ENCODE measurements at places on chromosomes 4 and X.

DNA sequence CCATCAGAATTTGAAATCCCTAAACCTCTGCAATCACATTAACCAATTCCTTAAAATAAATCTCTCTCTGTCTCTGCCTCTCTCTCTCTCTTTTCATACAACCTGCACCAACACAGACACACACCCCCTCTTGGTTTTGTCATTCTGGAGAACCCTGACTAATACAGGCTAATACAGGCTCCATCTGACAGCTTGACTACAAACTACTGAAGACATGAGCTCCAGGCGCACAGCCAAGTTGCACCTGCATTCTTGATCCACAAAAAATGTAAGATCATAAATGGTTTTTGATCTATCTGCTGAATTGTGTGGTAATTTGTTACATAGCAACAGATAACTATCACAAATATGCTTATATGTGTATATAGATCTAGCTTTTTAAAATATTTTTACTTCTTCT, 2414.2 kb downstream of the PCDH7 start:
- DNase-seq, result no peak

DNA sequence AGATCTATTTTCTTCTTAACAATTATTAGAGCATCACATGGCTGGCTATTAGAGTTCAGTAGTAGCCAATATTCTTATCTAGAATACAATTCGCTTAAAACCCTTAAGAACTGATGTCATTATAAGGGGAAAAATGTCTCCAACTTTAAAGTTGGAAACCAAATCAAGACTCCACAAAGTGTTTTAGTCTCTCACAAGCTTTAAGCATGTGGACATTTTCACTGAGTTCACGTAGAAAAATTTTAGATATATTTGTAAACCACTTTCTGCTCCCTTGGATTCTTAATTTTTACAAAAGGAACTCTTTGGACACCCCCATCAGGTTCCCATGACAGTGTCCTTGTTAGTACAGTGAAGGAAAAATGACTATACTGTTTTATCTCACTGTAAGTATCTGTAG, 123.9 kb upstream of the NAP1L5 start:
- DNase-seq, result no peak

DNA sequence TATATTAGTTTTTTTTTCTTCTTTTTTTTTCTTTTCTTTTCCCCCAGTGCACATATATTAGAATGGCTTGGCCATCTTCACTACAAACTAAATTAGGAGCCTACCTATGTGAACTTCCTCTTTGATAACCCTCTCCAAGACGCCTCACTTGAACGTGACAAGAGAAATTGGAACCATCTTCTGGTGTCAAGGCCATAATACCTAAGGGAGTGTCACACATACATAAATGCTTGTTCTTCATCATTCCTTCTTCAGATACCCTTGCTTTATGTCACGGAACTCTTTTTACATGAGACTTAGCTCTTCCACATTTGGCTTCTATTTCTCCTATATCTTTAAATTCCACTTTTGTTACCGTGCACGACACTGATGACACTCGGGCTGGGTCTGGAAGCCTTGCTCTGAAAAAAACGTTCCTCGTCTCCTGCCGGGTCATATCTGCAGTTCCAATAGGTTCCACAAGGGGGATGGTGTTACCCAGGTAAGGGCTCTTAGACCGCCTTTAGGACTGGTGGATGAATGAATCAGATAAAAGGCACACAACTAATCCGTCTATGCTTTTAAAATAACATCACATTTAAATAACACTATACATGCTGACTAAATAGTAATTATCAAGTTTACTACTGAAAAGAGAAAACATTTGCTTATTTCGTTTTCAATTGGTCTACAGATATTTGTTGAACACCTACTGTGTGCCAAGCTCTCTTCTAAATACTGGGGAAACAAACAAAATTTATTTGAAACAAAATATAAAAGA, 19.9 kb downstream of the DGAT2L6 start:
- no peak for DNase-seq

DNA sequence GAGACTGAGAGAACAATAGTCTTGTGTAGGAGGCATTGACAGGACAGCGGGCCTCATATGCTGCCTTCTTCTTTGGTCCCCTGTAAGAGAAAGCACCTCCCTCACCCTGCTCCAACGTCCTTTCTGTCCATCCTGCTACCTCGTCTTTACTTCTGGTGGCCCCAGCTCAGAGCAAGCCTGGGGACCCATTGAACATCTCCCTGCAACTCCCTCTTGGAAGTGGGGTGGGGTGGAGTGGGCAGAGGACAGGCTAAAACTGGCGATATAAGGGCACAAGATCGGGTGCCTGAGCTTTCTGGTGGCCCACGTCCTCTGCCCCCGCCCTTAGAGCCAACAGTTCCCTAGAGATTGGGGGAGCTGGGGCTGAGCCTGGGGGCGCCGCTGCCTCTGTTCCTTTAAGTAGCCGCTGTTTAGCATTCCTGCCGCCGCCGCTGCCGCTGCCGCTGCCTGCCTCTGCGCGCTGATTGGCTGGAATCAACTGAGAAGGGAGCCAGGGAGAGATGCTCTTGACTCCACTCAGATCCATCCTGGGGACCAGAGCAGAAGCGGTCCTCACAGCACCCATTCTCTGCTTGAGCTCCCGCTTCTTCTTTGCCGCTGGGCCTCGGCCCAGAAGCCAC, at the start of gene DLG3:
DLG3 (plus strand) TSS at position 510 of the 620 bp plus-strand sequence. CDS start 367 bp downstream, outside the sequence.
- DNase-seq, result no peak

DNA sequence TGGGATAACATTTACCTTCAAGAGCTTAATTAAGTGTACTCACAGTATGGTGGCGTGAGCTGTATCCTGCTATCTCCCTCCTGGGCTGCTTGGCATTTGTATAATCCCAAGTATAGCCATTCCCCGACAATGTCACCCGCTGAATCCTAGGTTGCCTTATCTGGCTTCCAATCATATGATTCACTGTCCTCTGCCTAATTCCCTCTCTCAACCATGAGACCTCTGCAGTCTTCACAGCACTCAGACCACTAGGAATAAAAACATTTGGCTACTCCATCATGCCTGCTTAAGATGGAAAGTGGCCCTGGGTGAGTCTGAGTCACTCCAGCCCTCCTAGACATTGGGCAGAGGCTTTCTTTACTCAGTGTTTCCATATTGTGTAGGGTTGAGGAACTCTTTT, 28.9 kb upstream of the WDFY3 start:
- no peak for DNase-seq

GRCh38 chr4:83115656-83116285, 1.2 kb upstream of the PLAC8 start:
- DNase-seq, result no peak

DNA sequence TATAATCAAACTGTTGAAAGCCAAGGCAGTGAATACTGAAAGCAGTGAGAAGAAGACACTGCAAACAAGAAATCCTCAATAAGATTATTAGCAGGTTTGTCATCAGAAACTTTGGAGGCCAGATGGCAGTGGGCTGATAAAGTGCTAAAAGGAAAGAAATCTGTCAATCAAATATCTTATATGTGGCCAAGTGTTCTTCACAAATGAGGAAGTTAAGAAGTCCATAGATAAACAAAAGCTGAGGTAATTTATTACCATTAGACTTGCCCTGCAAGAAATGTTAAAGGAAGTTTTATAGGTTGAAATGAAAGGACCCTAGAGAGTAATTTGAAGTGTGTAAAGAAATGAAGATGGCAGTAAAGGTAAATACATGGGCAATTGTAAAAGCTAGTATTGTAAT, 586.6 kb downstream of the RAPGEF2 start:
- no peak for DNase-seq

DNA sequence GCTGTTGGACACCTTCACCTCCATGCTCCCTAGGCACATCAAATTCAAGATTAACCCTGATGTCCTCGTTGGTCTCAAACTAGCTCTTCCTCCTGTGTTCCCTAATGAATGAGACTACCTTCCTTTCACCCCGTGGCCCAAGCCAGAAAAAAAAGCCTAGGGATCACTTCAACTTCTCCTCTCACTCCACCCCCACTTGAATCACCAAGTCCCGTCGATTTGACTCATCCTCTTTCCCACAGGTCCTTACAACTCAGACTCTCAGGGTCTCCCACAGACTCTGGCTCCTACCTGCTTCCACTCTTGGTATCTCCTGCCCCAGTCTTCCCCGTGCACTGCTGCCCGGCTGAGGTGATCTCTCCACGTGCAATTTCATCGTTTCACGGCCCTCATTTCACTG, 8.5 kb downstream of the SLC25A43 start:
- DNase-seq, result no peak

- no peak for DNase-seq
These were observed 1.6 kb downstream of the KCTD8 start for GRCh38 chr4:44446801-44447562.

DNA sequence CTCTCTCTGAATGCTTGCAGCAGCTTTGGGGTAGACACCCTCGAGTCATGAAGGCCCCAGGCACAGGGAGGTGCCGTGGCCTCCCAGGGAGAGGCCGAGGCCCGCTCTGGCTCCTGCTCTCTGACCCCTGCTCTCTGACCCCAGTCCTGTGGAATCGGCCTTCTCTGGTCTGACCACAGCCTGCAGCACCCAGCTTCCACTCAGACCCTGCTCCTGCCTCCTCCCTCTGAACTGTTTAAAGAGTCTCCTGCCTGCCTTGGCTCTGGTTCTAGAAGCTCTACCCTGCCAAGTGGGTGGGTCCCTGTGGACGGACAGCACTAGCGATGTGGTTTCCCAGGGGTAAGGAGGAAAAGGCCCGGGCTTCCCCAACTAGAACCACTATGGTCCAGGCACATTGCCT, 78.2 kb upstream of the TMEM150C start:
- DNase-seq, result no peak

GRCh38 chr4:112735474-112735951, 98.6 kb downstream of the LARP7 start:
- no peak for DNase-seq

GRCh38 chrX:118066867-118067515, 49.6 kb downstream of the KLHL13 start:
- DNase-seq, result no peak

- DNase-seq, result no peak
These were observed 28.7 kb downstream of the PAPSS1 start for GRCh38 chr4:107691378-107691777.

DNA sequence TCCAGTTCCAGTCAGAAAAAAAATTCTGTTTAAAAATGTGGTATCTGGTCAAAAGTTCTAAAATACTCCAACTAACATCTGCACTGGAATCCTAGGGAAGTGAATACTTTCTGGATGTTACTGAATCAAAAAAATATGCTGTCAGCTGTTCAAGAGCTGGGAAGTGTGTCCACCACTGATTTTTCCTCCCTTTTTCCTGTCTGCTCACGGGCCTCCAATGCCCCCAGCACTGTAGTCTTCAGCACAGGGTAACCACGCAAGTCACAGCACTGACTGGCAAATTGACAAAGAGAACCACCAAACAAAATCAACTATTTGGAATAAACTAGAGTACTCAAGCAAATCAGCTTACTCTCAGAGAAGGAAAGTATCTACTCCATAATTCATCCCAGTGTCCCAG, 9.9 kb downstream of the VEGFC start:
- no peak for DNase-seq

GRCh38 chr4:52640808-52641565, 18.1 kb downstream of the USP46 start:
- no peak for DNase-seq

- DNase-seq, result no peak
These were observed 61.4 kb downstream of the TNIP2 start for GRCh38 chr4:2694691-2695090.

DNA sequence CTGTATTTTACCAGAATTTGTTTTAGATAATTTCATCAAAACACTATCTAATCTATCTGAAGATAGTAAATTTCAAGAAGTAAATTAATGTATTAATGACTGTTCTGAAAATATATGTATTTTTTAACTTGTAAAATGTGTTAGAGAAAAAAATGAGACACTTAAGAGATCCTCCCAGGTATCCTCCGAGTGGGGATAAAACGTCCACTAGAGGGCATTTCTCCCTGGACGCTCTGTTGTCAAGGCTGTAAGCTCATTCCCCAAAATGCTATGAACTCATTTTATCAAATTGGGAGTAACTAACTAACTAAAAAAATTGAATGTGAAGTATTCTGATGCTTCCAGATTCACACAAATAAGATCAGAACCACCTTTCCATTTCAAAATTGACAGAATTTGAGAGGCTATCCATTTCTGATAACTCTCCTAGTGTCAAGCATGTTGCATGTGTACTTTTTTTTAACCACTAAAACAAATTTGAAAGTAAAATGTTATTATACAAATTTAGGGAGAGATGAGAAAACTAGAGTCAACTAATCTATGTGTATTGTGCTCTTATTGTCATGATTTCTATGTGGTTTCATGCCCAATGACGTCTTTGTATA, 337.3 kb upstream of the HS3ST1 start:
- DNase-seq, result no peak

DNA sequence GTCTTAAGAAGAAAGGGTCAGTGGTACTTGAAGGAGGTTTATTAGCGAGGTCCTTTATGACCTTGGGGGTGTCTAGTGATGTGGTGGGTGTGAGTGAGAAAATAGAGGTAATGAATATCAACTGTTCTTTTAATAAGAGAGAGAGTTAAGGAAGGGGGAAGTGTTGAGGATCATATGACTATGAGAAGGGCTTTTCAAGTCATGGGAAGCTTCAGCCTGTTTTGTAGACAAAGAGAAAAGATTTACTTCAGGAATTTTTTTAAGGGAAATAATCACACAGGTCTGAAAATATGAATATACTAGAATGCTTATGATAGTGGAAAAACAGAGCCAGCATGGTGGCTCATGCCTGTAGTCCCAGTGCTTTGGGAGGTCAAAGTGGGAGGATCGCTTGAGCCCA, 41.3 kb upstream of the MTMR1 start:
- no peak for DNase-seq

- DNase-seq, result no peak
These were observed 29.5 kb downstream of the PPP2R3B start for GRCh38 chrX:357035-357692.

- DNase-seq, result no peak
These were observed 39.7 kb downstream of the RASGEF1B start for GRCh38 chr4:81431971-81432370.

- no peak for DNase-seq
These were observed 25.8 kb downstream of the EXOC1 start for GRCh38 chr4:55879224-55879623.

DNA sequence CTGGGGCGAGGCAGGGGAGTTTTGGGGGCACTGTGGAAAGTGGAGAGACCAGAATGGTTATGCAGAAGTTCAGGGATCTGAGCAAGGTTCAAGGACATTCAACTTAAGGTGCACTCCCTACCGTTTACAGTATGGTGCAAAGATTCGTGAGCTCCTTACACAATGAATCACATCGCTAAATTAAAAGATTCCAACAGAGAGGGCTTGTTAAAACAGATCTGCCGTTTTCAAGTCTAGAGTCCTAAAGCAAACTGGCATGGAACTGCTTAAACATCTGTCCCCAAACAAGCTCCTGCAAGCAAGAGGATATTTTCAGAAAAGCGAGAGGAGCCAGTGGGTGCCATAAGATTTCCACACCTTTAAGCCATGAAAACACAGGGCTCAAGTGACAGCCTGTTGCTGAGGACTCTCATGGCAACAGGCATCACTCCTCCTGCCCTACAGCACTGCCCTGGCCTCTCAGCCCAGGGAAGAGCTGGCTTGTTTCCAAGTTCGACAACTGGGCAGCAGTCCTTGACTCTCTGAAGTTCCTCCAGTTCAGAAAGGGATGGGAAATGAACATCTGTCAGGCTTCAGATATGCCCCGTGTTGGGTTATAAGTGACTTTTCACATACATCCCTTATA, 10.0 kb downstream of the FAM184B start:
- DNase-seq, result no peak
